GM04503 (cell line): ENCODE measurements at places on chromosomes 3 and 15.
A peak's percentile ranks its signal among the peaks of the same experiment; 100 is the strongest.

DNA sequence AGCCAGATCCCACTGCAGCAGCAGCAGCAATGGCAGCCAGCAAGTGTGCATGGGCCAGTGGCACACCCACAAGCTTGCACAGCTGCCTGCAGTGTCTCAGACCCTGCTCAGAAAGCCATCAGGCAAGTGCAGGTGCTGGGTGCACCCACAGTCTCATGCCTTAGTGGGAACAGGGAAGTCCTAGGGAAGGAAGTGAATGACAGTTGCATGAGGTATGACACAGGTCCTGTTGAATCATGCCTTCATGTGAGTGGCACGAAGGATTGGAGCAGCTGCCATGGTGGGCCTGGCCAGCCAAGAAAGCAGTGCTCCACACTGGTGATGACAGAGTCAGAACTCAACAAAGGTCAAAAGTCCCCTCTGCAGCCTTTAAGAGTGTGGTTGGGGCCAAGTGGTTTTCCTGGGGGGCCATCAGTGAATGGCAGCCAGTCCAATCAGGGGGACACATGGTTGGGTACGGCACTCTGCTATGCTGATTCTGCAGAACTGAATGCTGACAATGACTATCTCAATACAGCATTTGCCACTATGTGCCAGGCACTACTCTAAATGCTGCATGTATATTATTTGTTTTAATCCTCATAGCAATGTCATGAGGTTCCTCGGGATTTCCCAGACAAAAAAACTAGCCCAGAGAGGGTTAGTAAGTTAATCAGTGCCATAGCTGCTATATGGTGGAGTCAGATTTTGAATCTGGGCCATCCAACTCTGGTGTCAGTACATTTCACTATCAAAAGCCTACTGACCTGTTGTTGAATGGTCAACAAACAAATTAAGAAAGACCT, 94.3 kb downstream of the AQP9 start:
- DNase-seq = no peak

- DNase-seq = no peak
These were observed 42.7 kb downstream of the CADPS start for GRCh38 chr3:62832553-62832952.

GRCh38 chr15:79933231-79933630, 36.4 kb upstream of the MTHFS start:
- no peak for DNase-seq

DNA sequence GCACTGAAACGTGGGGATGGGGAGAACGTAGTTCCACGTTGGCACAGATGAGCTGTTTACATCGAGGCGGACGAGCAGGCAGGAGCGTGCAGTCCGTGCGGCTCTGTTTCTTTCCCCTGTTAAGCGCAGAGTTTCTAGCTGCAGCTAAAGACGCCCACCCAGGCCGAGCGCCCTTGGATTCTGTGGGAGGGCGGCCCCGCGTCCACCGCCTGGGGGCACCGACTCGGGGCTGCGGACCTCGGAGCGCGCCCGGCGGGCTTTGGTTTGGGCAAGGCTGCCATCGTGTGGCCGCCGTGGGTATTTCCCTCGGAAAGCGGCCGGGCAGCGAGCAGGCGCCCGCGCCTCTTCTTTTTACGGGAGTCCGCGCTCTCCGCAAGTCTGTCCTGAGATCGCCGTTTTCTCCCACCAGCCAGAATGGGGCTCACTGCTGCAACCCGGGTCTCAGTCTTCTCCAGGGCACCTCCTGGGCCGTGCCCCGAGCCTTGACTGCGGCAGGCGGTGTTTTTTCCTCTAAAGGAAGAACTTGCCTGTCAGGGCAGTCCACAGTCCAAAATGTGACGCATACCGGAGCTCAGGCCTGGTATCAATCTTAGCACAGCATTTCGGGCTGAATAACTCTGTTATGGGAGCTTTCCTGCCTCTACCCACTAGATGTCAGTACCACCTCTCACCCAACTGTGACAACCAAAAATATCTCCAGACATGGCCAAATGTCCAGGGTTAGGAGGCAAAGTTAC, 219.9 kb upstream of the IGF1R start:
- peak; percentile 21 for DNase-seq
